ENCODE measurements at places on chromosomes 7 and 10.

DNA sequence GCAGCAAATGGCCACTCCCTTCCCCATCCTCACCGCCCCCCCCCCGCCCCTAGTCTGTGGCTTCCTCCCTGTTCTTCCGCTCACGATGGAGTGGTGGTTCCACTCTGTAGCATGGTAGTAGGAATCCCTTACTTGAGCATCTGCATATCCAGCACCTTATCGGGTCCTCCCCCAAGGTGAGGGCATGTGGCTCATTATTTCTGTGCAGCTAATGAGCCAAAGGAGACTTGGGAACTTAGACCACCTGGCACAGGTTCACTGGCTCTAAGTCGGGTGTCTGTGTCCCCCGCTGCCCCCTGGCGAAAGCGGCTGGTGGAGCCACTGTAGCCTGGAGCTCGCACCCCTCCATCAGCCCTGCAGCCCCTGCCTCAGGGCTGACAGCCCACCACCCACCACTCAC is 22.8 kb upstream of the GPR26 start:
- H3K36me3 ChIP-seq = no peaks in the 10 kb centered on the region
- DNase-seq = no peak
- H3K27me3 ChIP-seq = peaks cover 3% of the 10 kb centered on the region
- H3K27ac ChIP-seq = no peak overlapping the region

DNA sequence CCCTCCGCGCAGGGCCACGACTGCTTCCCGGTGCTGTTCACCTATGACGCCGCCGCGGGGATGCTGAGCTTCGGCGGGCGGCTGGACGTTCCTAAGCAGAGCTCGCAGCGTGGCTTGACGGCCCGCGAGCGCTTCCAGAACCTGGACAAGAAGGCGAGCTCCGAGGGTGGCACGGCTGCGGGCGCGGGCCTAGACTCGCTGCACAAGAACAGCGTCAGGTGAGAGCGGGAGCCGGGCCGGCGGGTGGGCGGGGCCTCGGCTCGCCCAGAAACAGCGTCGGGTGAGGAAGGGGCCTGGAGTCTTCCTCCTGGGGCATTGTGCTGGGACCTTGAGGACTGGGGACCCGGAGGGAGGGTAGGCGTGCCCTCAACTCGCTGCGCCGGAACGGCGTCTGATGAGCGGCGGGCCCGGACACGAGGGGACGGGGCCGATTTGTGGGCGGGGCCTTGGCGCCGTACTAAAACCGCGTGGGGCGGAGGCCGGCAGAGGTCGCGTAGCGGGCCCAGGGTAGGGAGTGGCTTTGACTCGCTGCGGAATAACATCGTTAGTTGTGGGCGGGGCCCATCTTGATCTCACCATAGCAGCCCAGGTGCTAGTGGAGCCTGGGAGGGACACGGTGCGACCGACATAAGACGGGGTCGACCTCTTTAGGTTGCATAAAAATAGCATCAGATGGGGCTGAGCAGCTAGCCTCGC is 15.6 kb downstream of the PDAP1 start:
- H3K27me3 ChIP-seq = no peaks in the 10 kb centered on the region
- peak; percentile 54 for DNase-seq
- peaks cover 33% of the 10 kb centered on the region for H3K36me3 ChIP-seq
- H3K27ac ChIP-seq = peak overlapping the region; percentile 44
- H3K4me3 ChIP-seq = peak overlapping the region; percentile 67

DNA sequence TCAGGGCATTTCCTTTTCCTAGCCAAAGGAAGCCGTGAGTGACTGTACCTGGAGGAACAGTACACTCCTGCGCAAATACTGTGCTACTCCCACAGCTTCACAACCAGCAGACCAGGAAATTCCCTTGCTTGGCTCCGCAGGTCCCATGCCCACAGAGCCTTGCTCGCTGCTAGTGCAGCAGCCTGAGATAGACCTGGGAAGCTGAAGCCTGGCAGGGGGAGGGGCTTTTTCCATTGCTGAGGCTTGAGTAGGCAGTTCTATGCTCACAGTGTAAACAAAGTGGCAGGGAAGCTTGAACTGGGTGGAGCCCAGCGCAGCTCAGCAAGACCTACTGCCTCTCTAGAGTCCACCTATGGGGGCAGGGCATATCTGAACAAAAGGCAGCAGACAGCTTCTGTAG is 291.2 kb downstream of the HGF start:
- H3K27ac ChIP-seq = no peak overlapping the region
- H3K36me3 ChIP-seq = no peaks in the 10 kb centered on the region
- no peak for DNase-seq
- no peak overlapping the region for H3K4me3 ChIP-seq
- no peaks in the 10 kb centered on the region for H3K27me3 ChIP-seq

DNA sequence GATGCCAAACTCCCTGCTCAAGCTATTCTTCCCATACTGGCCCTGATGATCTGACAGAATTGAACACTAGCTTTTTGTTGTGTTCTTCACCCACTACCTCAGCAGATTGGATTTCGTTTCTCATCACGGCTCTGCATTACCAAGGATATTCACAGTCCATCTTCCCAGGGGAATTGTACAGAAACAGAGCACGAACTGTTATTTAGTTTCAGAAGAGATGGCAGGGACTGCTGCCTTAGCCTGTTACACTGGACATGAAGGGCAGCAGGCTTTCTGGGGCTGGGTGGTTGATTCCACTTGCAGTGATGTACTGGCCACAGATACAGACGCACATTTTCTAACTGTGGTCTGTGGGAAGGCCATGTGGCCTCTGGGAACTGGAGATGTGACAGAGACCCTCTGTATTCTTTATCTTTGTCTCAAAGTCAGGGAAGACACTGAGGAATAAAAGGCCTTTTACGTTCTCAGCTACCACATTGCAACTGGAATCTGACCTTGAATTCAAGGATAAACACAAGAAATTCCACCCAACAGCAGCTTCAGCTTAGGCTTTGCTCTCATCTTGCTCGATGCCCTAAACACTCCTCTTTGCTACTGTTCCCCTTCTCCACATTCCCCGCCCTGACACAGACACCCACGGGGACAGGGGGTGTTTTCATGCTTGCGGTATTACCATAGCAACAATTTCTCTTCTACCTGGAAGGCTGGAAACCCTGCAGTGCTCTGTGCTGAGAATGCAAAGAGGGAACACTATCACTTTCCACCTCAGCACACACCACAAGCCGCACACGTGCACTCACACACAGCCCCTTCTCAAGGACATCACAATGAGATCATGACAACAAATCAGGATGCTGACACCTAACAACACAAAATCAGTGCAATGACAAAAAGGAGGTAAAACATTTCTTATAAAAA is 81.7 kb downstream of the RNF216 start:
- H3K36me3 ChIP-seq = peaks cover 7% of the 10 kb centered on the region
- H3K27me3 ChIP-seq = no peaks in the 10 kb centered on the region
- H3K4me1 ChIP-seq = peaks cover 47% of the 10 kb centered on the region
- no peak overlapping the region for H3K4me3 ChIP-seq
- H3K27ac ChIP-seq = peak overlapping the region; percentile 20

DNA sequence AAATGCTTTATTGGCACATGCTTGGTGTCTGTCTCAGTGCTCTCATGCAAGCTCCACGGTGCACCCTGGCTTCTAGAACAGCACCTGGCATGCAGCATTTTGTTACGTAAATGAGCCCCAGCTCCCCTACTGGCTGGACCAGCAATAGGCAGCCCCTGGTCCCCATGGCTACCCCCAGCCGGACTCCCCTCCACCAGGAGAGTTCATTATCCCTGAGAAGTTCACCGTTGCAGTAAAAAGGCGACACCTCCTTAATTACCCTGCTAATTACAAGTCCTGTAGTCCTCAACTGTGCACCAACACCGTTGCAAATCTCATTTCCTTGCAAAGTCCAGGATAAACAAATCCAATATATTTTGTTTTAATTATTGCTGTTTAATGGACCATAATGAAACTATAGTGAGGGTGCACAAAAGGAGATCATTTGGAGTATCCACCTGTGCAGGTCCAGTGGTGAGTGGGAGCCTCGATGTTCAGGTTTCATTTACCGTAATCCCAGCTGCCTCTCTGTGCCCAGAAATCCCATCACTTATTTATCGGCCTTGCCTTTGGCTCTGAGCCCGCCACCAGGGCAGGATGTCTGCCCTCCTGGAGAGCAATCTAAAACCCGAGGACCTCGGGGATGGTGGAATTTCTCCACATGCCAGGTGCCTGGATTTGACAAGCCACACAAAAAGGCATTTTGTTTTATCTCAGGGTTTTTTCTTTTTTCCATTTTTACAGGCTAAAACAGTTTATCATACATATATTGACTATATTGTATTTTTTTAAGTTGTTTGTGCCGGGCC is 12.8 kb upstream of the DRGX start:
- no peak for DNase-seq
- H3K4me1 ChIP-seq = no peaks in the 10 kb centered on the region
- no peaks in the 10 kb centered on the region for H3K27me3 ChIP-seq
- H3K36me3 ChIP-seq = no peaks in the 10 kb centered on the region

- no peaks in the 10 kb centered on the region for H3K4me1 ChIP-seq
- no peaks in the 10 kb centered on the region for H3K36me3 ChIP-seq
- H3K27me3 ChIP-seq = no peaks in the 10 kb centered on the region
- no peak for DNase-seq
- H3K27ac ChIP-seq = no peak overlapping the region
Measured at GRCh38 chr10:115861455-115861854, 411.6 kb downstream of the GFRA1 start.

GRCh38 chr7:106102387-106102966 is 9.6 kb downstream of the SYPL1 start:
- no peaks in the 10 kb centered on the region for H3K36me3 ChIP-seq
- peak overlapping the region; percentile 55 for H3K27ac ChIP-seq
- H3K4me3 ChIP-seq = no peak overlapping the region
- no peaks in the 10 kb centered on the region for H3K27me3 ChIP-seq

DNA sequence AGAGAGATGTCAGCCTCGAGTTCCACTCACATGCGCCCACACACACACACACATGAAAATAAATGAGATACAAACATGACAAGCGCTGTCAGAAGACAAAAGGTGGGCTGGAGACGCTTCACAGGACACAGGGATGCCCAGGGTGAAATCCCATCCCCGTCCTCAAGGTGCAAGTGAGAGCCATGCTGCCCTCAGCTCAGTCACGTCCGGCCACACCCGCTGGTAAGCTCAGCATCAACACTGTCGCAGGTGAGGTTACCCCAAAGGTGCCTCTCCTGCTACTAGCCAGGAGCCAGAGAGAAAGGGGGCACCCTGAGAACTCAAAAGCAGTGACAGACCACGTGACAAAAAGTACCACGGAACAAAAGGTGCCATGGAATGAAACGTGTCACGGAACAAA is 22.2 kb downstream of the PITRM1 start:
- no peaks in the 10 kb centered on the region for H3K36me3 ChIP-seq
- no peak overlapping the region for H3K27ac ChIP-seq
- DNase-seq = no peak
- no peak overlapping the region for H3K4me3 ChIP-seq
- no peaks in the 10 kb centered on the region for H3K27me3 ChIP-seq

DNA sequence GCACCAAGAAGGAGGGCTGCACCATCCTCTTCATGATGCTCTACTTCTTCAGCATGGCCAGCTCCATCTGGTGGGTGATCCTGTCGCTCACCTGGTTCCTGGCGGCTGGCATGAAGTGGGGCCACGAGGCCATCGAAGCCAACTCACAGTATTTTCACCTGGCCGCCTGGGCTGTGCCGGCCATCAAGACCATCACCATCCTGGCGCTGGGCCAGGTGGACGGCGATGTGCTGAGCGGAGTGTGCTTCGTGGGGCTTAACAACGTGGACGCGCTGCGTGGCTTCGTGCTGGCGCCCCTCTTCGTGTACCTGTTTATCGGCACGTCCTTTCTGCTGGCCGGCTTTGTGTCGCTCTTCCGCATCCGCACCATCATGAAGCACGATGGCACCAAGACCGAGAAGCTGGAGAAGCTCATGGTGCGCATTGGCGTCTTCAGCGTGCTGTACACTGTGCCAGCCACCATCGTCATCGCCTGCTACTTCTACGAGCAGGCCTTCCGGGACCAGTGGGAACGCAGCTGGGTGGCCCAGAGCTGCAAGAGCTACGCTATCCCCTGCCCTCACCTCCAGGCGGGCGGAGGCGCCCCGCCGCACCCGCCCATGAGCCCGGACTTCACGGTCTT is 1.9 kb downstream of the FZD1 start:
- no peaks in the 10 kb centered on the region for H3K4me1 ChIP-seq
- H3K4me3 ChIP-seq = peak overlapping the region; percentile 62
- H3K27me3 ChIP-seq = no peaks in the 10 kb centered on the region

DNA sequence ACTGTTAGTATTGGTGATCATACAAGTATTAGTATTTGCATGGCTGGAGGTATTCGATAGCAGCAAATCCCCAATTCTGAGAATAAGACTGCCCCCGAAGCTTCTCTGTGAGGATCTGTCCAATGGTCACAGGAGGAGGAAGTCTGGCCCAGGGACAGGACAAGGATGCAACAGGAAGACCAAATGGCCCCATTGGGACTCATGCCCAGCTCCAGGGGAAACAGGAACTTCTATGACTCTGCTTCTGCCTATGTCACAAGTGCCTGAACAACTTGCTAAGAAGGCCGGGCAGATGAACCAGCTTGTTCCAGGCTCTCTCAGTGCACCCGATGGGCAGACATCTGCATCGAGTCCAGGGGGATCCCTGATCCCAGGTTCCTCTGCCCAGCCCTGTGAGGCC is 172.0 kb upstream of the GRB10 start:
- no peak overlapping the region for H3K4me3 ChIP-seq
- no peaks in the 10 kb centered on the region for H3K4me1 ChIP-seq
- H3K27me3 ChIP-seq = no peaks in the 10 kb centered on the region
- no peak for DNase-seq

DNA sequence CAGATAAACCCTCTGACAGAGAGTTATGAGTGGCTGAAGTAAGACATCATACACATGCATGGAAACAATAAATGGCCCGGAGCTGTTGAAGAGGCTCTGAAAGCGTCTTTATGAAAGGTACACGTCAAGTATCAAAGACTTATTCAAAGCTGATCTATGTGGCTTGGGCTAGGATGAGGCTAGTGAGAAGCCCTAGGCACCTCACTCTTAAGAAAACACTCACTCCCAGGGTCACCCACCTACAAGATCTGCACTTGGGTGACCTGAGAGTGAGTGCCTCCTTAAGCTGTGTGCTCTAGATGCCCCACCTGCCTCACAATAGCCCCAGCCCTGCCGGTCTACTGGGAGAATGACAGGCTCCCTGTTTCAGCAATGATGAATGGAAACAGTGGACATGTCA is 1.1 kb upstream of the GIMAP1 start:
- no peaks in the 10 kb centered on the region for H3K36me3 ChIP-seq
- H3K4me3 ChIP-seq = no peak overlapping the region
- DNase-seq = no peak
